ENCODE measurements at places on chromosomes 2 and 18.

DNA sequence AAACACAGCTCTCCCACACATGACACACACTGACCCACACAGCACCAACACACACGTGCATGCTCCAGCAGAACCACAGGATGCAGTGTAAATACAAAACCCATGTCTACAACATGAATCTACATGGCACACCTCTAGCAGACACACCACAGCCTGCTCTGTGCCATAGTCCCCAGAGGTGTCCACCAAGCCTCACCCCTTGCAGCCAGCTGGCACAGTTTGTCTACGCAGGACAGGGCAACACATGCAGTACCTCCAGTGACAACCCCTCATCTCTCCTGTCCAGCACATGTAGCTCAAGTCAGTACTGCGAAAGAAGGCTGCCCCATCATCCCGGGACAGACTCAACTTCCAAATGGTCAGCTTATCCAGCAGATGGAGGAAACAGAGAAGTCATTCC, 18.9 kb downstream of the CELF4 start:
- DNase-seq = no peak

DNA sequence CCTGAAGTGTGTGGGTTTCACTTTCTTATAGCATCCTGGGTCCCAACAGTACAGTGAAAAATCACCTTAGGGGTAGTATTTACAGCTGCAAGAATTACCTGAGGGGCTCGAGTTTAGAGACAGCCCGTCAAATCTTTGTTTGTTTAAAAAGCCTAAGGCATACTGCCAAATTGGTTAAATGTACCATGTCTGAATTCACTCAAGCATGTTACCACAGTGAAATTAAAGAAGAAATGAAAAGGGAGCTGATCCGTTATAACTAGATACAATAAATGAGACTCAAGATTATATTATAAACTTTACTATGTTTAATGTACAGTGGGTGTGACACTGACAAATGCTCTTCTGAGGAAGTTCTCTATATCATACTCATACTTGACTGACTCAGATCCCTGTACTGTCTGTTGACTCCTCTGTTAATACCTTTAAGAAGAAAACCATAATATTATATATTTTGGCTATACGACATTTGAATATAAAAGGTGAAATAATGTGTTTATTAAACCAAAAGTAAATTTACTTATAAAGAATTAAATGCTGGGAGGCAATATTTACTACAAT, 107.3 kb downstream of the TMEFF2 start:
- DNase-seq = peak; percentile 56

DNA sequence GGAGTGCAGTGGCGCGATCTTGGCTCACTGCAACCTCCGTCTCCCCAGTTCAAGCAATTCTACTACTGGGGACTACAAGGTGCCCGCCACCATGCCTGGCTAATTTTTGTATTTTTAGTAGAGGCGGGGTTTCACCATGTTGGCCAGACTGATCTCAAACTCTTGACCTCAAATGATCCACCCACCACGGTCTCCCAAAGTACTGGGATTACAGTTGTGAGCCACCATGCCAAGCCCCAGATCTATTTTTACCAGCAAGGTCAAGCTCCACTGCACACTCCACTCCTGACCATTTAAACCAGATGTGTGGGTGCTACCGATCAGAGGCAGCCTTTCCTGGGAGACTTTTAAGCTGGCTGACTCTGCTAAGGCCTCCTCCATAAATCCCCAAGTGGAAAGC, 67.5 kb upstream of the CD226 start:
- no peak for DNase-seq

GRCh38 chr2:162126111-162126519, 25.9 kb downstream of the GCG start:
- no peak for DNase-seq

DNA sequence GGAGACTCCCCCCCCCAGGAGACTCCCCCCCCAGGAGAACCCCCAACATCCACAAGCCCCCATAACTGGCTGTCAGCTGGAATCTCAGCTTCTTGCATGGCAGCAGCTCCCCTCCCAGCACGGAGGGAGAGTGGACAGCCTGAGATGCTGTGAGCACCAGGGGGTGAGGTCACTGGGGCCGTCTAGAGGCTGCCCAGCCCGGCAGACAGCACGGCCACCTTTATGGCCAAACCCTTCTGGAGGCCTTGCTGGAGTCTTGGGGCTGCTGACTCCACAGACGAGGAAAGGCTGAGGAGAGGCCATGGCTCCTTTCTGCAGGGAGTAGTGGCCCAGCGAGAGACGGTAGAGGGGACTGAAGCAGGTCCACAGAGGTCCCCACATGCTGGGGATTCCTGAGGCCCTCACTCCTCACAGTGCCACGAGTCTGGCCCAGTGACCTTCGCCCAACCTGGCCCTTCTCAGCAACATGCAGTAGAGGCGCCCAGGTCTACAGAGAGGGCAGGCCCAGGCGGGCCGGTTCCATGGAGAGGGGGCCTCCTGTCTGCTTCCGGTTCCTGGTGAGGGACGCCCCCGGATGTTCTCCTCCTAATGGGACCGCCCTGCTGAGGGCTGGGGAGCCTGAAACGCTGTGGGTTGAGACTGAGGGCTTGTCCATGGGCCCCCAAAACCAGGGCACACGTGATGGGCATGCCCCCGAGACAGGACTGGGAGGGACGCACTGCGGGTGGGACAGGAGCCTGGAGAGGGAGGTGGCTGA, 122.6 kb upstream of the CTDP1 start:
- no peak for DNase-seq

Measured in eye (tissue), 1 donor.